ENCODE measurements at places on chromosomes 16 and 17.

DNA sequence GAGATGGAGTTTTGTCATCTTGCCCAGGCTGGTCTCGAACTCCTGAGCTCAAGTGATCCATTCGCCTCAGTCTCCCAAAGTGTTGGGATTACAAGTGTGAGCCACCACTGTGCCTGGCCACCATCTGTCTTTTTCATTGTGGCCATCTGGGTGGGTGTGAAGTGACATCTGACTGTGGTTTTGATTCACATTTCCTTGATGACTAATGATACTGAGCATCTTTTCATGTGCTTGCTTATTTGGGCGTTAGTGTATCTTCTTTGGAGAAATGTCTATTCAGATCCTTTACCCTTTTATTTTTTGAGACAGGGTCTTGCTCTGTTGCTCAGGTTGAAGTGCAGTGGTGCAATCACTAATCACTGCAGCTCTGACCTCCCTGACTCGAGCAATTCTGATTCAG, 53.9 kb upstream of the ERN1 start:
- DNase-seq: no peak

GRCh38 chr17:80422276-80422675, 7.3 kb downstream of the ENDOV start:
- no peak for DNase-seq

- no peak for DNase-seq
Observed at GRCh38 chr16:53417011-53417410, 17.3 kb upstream of the RBL2 start.

- no peak for DNase-seq
Observed at GRCh38 chr16:53612003-53612402, 91.7 kb downstream of the RPGRIP1L start.

All from testis (tissue), 5 donors.